ENCODE measurements at places on chromosomes 4 and X.

DNA sequence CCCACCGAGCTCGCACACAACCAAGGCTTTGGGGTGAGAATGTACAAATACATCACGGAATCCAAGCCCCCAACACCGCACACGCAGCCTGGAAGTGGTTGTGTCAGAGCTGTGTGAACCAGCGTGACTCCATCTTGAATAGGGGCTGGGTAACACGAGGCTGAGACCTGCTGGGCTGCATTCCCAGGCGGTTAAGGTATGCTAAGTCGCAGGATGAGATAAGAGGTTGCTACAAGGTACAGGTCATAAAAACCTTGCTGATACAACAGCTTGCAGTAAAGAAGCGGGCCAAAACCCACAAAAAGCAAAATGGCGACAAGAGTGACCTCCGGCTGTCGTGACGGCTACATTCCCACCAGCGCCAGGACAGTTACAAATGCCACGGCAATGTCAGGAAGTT is 258.4 kb downstream of the DHRSX start:
- DNase-seq = no peak

GRCh38 chr4:133865612-133866327 is 335.8 kb downstream of the PABPC4L start:
- peak; percentile 98 for DNase-seq

- DNase-seq = no peak
Measured at GRCh38 chr4:139643042-139643895, 22.4 kb upstream of the MGST2 start.

- peak; percentile 29 for DNase-seq
Measured at GRCh38 chr4:87103086-87103485, 117.3 kb downstream of the KLHL8 start.

GRCh38 chr4:104571341-104571740 is 76.6 kb upstream of the CXXC4 start:
- DNase-seq = no peak

DNA sequence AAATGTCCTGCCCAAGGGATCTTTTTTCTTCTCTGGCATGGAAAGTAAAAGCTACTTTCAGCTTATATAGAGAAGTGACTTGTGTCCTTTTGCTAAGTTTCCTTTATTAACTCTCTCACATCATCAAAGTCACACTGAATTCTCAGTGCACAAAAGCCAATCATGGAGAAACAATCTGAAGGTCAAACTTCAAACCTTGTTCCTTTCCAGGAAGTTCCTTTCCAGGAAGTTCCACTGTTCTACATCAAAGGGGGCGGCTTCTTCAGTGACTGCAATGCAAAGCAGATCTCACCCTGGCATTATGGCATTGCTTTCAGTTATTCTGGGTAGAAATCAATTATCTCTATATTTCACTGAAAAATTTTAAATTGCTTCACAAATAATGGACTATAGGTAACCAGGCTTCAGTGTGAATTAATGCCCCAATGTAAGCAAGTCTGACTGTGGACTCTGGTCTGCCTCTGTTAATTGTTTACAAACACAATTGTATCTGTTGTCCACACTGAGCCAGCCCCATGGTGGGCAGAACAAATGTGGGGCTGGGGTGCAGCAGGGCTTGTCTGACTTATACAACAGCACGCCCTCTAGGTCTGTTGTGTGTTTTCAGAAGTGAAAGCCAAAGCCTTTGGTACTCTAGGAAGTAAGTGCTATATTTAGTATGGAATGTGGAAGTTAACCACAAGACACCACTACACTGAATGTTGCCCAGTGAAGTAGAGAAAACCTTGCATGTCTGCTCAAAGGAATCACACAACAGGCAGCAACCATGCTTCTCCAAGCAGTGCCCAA is 98.8 kb downstream of the CDS1 start:
- peak; percentile 67 for DNase-seq

DNA sequence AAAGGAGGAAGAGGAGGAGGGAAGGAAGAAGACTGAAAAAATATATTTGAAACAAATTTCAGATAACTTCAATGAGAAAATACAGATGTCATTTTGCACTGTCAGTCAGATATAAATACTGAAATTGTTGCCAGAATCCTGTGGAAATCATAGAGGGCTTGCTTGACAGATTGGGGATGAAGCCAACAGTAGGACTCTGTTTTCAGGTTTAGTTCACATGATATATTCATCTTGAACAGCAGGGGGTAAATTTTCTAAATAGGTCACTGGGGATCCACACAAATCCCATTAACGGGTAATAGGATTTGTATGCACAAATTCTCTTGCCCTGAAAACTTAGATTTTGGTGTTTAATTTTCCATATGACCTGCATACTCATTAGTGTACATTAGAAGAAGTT is 103.3 kb upstream of the PCDH18 start:
- DNase-seq = no peak

- DNase-seq = no peak
Measured at GRCh38 chr4:152735396-152735859, 44.1 kb downstream of the TIGD4 start.

DNA sequence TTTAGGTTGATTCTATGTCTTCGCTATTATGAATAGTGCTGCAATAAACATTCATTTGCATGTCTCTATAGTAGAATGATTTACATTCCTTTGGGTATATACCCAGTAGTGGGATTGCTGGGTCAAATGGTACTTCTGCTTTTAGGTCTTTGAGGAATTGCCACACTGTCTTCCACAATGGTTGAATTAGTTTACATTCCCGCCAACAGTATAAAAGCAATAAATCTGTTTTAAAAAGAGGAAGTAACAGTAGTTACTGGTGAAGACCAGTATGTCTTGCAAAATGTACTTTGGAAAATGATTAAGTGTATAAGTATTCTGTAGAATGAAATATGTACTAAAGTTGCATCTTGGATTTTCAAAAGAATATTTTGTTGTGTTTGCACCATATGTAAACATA is 77.3 kb downstream of the SHROOM4 start:
- no peak for DNase-seq

- no peak for DNase-seq
Measured at GRCh38 chr4:80913381-80913780, 117.1 kb upstream of the BMP3 start.

DNA sequence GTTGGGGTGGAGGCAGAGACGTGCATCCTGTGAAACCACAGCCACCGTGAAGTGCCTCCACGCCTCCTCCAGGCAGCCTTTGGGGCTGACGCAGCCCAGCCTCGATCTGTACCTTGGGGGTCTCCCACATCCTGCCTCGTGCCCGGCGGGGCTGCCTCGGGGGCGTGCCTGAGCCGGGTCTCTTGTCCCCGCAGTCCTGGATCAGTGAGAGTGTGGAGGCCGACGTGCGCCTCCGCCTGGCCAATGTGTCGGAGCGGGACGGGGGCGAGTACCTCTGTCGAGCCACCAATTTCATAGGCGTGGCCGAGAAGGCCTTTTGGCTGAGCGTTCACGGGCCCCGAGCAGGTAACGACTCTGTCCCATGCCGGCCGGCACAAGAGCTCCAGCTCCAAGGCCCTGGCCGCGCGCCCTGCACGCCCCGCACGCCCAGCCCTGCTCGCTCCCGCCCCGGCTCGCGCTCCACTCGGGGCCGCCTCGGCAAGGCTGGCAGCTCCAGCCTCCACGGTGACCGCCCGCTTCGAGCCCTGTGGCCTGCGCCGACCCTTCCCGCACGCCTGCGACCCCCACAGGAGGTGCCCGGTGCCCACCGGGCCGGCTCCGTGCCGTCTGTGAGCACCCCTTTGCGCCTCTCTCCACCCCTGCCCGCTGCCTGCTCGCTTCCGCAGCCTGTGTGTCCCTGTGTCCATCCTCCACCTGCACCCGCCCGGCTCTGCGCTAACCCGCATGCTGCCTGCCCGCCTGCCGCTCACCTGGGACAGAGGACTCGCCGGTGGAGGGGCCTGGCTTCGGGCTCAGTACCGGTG is 9.8 kb downstream of the FGFR3 start:
- no peak for DNase-seq

DNA sequence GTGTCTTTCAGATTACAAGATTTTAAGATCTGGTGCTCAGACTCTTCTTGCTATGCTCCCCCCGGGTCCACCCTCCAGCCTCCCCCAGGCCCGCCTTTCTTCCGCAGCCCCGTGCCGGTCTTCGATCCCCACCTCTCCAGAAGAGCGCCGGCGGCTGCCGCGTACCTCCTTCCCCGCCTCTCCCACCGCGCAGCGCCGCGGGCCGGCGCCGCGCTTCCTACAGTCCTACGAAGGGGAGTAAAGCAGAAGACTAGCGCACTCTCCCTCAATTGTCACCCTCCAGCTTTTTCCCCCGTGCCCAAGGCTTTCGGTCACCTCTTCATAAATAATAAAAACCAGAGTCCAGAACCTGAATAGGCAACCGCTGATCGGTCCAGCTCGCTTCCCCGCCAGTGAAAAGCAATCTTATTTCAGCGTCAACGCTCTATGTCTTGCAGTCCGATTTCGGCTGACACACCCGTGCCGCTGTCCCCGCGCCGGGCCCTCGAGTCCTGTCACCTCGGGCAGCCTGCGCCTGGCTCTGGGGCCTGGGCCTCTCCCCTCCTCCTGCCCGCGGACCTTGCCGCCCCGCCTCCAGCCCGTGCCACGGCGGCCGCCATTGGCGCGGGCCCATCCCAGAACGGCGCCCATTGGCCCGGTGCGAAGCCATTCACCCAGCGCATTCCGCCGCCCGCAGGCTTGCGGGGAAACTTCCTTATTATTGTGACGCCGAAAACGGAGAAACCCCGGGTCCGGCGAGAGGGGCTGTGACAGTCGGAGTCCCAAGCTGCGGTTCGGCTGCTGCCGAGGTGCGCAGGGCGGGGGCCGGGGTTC is at the start of gene HERC3:
Gene HERC3, plus strand, starts transcription at position 694 of the 813 bp plus-strand sequence. CDS start 13,344 bp downstream, outside the sequence.
- DNase-seq = peak; percentile 74

DNA sequence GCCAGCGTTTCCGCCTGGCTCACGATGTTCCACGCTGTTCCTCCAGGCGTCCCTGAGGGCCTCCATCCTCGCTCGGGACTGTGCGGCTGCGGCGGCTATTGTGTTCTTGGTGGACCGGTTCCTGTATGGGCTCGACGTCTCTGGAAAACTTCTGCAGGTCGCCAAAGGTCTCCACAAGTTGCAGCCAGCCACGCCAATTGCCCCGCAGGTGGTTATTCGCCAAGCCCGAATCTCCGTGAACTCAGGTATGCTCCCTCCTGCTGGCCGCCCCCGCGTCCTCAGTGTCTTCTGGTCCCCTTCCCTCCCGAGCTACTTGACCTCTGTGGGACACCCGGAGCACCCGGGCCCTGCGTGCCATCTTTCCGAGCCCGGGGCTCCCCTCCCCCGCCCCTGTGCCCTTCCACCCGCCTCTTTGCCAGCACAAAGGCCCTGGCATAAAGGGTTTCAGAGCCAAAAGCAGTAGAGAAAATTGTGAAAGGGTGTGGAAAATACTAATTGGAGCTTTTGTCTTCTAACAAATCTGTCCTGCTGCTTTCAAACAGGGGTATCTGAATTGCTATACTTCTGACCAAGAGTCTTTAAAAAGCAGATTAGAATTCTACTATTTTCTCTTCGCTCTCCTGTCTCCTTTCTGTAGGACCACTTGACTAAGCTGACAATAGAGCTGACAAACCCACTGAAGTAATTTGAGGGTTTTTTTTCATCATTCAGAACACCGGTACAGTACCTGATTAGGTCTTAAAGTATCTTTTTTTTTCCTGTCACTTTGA is 104.0 kb downstream of the NEUROG2 start:
- no peak for DNase-seq

- no peak for DNase-seq
Measured at GRCh38 chr4:126364311-126364911, 1049.7 kb downstream of the FAT4 start.

DNA sequence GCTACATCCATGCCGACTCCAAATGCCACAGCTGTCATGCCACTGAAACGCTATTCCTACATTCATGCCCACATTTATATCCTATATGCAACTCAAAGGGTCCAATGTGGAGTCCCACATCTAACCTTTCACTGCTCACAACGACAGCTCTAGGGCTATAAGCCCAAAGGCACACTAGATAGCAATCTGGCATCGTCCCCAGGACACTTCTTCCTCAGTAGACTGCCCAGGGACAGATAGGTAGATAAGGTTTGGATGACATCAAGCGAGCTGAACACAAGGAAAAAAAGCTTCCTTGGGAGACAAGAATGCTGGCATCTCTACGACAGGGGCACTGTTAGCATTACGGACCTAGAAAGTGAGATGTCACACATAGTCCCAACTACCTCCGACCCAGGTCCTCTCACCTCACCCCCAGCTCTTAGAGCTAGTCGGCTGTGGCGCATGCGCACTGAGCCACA is 685 bp downstream of the RAB9B start:
- no peak for DNase-seq

DNA sequence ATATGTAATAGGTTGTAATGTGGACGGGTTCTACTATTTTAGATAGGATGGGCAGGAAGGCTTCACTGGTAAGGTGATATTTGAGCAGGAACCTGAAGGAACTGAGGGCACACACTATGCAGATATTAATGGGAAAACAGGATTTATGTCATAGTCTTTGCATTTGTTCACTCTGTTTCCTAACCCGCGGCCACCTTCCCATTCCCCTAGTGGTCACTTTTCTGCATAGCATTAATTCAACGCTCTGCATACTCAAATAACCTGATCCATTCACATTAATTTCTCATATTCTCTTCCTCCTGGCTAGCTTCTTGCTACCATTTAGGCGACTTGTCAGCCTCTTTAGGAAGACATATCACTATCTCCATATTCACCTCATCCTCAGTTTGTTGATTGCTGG is 61.5 kb downstream of the GSPT2 start:
- DNase-seq = no peak

- peak; percentile 80 for DNase-seq
Measured at GRCh38 chr4:52643785-52644244, 15.3 kb downstream of the USP46 start.

DNA sequence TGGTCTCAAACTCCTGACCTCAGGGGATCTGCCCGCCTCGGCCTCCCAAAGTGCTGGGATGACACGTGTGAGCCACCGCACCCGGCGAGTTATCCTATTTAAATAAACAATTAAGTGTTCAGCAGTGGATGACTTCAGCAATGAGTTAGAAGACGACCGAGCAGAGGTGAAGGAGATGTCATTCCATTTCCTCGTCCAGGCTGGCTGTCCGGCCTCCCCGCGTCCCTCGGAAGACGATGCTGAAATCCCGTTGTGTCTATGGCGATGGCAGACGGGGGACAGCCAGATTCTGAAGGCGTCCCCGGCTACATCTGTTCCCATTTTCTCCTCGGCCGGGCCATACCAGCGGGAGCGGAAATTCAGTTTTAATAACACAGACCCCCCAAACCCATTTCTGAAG is 209.8 kb downstream of the CRLF2 start:
- no peak for DNase-seq

DNA sequence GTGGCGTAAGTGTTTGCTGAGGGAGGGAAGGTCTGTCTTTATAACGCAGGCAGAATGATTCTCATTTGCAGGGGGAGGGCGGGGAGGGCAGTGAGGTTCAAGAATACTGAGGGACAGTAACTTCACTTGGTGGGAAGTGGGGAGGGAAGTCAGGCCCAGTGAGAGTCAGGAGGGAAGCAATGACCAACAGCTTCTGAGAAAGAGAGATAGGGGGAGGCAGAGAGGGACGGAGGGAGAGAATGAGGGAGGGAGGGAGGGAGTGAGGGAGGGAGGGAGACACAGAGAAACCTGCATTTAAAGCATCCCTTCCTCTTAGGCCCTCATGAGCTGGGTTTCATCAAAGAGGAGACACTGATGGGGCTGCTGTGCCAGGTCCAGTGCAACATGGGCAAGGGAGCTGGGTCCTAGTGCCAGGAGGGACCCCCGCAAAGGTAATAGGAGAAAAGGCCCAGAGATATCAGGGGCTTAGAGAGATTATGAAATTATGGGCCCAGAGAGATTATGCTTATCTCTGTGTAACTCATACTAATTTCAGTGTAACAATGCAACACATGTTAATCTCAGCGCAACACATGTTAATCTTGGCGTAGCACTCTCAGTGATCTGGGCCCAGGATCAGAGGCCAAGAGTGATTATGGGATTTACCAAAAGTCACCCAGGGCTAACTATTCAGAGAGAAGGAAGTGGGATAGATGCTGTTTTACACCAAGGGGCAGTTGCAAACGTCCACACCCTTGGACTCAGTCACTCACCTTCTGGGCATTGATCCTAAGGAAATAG is 112.1 kb downstream of the DRD5 start:
- no peak for DNase-seq
